ENCODE measurements at places on chromosomes 7 and 10.
A peak's percentile ranks its signal among the peaks of the same experiment; 100 is the strongest.

DNA sequence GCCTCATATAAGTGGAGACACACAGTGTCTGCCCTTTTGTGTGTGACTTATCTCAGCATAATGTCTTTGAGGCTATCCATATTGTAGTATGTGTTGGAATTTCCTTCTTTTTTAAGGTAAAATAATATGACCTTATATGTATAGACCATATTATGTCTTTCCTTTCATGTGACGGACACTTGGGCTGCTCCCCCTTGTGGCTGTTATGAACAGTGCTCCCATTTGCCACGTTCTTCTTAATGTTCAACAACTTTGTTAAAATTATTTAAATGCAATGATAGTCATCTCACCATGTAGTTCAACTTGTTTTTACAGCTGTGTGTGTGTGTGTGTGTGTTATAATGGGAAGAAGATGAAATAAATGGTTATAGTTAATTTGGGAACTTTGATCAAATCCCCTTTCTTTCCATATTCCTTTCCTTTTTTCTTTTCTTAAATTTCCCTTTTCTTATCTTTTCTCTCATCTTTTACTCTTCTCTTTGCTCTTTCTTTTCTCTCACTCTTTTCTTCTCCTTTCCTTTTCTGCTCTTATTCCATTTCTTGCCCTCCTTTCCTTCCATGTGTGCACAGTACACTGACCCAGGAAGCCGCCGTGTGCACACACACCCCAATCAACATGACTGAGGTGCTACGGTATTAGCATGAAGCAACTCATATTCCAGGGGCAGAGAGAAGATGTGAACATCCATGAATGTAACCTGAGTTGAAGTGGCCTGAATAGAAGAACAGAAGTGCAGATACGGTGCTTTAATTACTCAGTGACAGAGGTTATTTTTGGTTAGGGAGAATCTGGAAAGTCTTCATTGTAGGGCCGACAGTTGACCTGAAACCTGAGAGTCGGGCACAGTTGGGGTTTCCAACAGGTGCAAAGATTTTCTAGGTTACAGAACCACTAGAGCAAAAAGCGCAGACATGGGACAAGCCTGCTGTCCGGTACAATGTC is 596.6 kb downstream of the SDK1 start:
- DNase-seq, result peak; percentile 14

DNA sequence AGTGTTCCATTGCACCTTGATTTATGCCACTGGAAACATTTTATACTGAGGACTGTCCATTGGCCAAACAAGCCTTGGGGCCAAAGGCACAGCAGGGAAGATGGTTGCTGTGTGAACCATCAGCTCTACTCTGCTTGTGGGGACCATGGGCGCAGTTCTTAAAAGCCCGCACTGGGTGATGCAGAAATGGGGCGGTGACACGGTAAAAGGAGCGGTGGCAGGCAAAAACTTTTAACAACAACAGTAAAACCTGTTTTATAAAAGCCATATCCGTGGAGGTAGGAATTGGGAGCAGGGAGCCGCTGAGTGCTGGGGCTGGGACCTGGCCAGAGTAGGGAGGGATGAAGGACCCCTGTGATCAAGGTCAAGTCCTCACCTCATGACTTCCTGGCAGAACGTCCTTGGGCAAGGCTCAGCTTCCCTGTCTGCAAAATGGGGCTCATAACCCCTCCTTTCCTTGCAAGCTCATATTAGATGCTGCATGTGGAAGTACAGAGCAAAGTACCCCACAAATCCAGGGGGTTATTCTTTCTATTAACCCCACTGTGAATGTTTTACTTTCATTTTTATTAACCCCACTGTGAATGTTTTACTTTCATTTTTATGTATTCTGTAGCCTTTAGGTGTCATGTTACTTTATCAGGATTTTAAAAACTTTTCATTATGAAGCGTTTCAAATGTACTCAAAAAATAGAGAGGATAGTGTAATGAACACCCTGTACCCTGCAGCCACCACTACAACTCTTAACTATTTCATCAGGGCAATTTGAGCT is 78.3 kb downstream of the GRK5 start:
- DNase-seq, result no peak

GRCh38 chr10:127906548-127907377 is at the start of gene PTPRE:
Gene PTPRE, plus strand, starts transcription at chr10:127907103. Its CDS starts 133,779 bp downstream, at chr10:128040882.
- DNase-seq, result no peak

DNA sequence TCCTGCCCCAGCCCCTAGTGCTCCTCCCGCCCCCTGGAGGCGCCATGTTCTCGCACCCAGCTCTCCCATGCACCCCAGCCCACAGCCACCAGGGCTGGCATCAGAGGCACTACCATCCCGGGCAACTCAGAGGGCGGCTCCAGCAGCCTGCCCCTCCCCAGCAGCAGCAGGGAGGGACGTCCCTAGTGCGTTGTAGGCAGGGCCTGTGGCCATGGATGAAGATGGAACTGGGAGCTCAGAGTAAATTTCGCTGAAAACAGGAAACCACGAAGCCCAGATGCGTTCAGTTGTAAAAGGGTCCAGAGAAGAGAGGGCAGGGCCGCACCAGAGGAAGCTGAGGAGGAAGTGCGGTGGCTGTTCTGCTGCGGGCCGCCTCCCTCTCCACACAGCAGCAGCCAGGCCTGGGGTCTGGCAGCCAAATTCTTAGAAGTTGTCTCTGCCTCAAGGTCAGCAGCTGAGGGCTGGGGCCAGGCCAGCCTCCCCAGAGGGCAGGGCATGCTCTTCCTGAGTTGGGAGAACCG is 24.6 kb downstream of the VSIR start:
- peak; percentile 57 for DNase-seq

All from stimulated activated CD8-positive, alpha-beta memory T cell treated with anti-CD3 and anti-CD28 coated beads, Interleukin-7, amount 100 ng/mL, for 4 hours (primary cell).